Subcutaneous adipose tissue (tissue), 4 donors: ENCODE measurements at places on chromosomes 2 and 18. TPM values are rescaled to one million over a fixed set of nuclear protein-coding genes. Genes with fewer than 3 reads are reported as not detected.

The ANKRD30B gene
- 0.22 TPM for total RNA-seq

The CPLX4 gene
- total RNA-seq: not detected

The ZNF892 gene
- total RNA-seq: 3.3 TPM

The C1QL2 gene
- total RNA-seq: not detected

The LYG2 gene
- total RNA-seq: not detected

The CYS1 gene
- total RNA-seq: 1.1 TPM

The SCYGR8 gene
- total RNA-seq: not detected

The CNGA3 gene
- not detected for total RNA-seq

The SNORC gene
- 0.57 TPM for total RNA-seq

The MTHFD2 gene
- total RNA-seq: 44.2 TPM

The NT5C1B gene
- total RNA-seq: not detected

The UGT1A8 gene
- total RNA-seq: not detected

The CCDC68 gene
- total RNA-seq: 22.8 TPM

The CCDC148 gene
- total RNA-seq: 1.7 TPM

The KANSL3 gene
- 34.7 TPM for total RNA-seq

The HMSD gene
- not detected for total RNA-seq

The SMAD7 gene
- 19.4 TPM for total RNA-seq

The KLHL14 gene
- 0.22 TPM for total RNA-seq

The TTN gene
- total RNA-seq: 59.8 TPM

The RGPD4 gene
- total RNA-seq: not detected

The LYG1 gene
- total RNA-seq: not detected

The CCDC74B gene
- total RNA-seq: 1.3 TPM

The ADRA2B gene
- total RNA-seq: 0.33 TPM

The KYNU gene
- total RNA-seq: 38.9 TPM

The TMEFF2 gene
- total RNA-seq: not detected

The TDRD15 gene
- total RNA-seq: not detected

The METTL4 gene
- total RNA-seq: 8.0 TPM

The TUBA3E gene
- not detected for total RNA-seq

The GPBAR1 gene
- 13.9 TPM for total RNA-seq

The CD8B2 gene
- not detected for total RNA-seq

The EVX2 gene
- not detected for total RNA-seq

The PAX3 gene
- not detected for total RNA-seq

The FBLN7 gene
- total RNA-seq: 1.3 TPM

The GRB14 gene
- 6.8 TPM for total RNA-seq

The CHRNA1 gene
- total RNA-seq: 0.44 TPM

The MAT2A gene
- 211 TPM for total RNA-seq

The TRIM54 gene
- total RNA-seq: not detected

The LONRF2 gene
- 9.3 TPM for total RNA-seq

The NTSR2 gene
- total RNA-seq: not detected

The CD226 gene
- 0.49 TPM for total RNA-seq

The MC2R gene
- total RNA-seq: not detected

The TBR1 gene
- not detected for total RNA-seq

The COLEC12 gene
- total RNA-seq: 56.4 TPM

The ANKRD30BL gene
- not detected for total RNA-seq

The ALPG gene
- not detected for total RNA-seq

The XDH gene
- not detected for total RNA-seq

The SERPINB4 gene
- total RNA-seq: not detected

The KIAA2012 gene
- total RNA-seq: not detected

The TRIM43 gene
- total RNA-seq: not detected

The CDK15 gene
- total RNA-seq: 4.6 TPM

The DPP10 gene
- not detected for total RNA-seq

The GREB1L gene
- 10.0 TPM for total RNA-seq

The SGPP2 gene
- not detected for total RNA-seq

The ADCYAP1 gene
- total RNA-seq: 2.4 TPM

The CRYBA2 gene
- total RNA-seq: not detected

The KCNE4 gene
- 7.2 TPM for total RNA-seq
